ENCODE measurements at places on chromosomes 2 and 18.

DNA sequence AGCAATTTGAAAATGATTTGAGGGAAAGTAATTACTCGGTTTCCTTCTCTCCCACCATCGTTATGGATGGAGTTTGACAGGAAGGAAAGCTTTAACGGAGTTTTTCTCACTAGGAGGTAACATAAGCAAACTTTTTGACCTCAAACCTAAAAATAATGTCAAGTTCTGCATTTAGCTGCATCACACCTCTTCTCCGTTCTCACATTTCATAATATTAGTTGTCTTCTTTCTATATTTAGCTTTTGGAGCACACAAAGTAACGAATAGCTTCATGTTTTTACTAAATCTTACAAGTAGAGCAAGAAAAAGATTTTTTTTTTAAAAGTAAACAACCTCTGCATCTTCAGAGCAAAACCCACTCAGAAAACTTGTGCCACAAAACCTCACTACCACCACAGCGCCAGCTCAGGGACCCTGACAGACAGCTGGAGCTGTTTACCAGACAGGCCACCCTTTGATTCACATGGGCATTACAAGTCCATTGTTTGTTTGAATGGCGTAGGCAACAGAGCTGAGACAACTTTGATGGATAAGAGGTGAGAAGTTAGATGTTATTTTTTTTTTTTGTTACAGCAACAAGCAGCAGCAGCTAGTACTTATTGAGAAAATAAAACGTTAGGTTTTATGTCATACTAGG, 21.9 kb upstream of the ICOS start:
- DNase-seq = no peak

- no peak for DNase-seq
Observed at GRCh38 chr2:27271631-27272340, 3.4 kb upstream of the DNAJC5G start.

- DNase-seq = no peak
Observed at GRCh38 chr2:157899125-157899839, 23.2 kb upstream of the ACVR1 start.

DNA sequence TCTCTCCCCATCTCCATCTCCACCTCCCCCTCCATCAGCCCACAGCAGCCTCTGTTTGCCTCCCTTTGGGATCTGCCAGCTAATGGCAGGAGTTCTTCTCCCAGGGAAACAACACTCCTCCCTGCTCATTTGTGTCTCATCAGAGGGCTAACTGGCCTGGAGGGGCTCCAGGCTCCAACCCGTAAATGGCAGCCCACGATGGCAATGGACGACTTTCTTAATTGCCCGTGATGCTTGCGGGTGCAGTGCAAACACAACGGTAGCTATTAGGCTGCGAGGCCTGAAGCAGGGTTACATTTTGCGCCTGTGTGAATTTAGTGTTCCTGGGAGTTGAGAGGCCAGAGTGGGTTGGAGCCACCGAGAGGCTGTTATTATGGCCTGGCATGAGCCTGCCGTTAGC, 285.1 kb downstream of the TNS1 start:
- DNase-seq = no peak

GRCh38 chr18:12737243-12737902, 34.5 kb downstream of the PSMG2 start:
- DNase-seq = no peak

DNA sequence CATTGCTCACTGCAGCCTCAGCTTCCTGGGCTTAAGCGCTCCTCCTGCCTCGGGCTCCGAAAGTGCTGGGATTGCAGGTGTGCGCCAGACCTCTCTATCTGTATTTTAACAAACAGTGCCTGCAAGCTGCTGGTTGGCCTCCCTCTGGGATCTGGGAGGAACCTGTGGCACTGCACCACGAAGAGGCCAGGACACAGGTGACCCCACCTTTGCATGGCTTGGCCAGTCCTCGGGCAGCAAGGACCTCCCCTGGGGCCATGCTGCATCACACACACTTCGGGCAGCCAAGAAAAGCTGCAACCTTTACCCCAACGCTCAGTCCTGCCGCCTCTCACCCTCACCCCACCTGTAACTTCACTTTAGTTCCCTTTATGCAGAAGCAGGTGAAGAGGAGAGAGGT, 70.0 kb downstream of the PXDN start:
- no peak for DNase-seq

DNA sequence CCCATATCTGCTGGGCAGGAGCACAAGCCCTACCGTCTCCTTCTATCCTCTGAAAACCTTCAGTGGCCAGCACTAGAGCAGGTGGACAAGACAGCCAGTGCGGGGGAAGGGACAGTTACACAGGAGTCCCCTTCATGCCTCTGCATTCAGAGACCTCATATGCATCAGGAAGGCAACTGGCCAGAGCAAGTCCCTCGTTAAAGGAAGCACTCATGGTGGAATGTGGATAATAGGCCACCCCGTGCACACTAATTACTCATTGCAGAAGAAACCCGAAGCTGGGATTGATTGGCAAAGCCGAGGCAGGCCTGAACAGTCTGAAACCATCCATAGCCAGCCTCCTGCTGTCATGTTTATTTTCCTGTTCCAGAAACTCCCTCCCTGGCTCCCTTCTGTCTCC, 11.2 kb downstream of the KIAA2012 start:
- no peak for DNase-seq

DNA sequence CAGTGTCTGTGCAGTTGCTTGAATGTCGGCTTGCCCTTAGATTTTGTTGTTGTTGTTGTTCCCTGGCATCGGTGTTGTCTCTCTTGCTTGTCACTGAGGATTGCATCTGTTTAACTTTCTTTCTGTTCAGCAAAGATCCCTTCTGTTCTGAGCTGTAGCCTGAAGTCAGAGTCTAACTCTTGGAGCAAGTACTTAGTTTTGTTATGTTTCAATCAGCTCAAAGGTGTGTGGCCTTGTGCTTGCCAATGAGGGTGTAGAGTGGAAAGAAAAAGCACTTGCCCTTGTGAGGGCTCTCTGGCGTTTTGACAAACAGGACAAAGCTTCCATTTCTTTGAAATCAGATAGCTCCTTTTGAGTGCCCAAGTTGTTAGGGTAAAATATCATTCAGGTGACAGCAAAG, 757.1 kb upstream of the CDH7 start:
- no peak for DNase-seq

DNA sequence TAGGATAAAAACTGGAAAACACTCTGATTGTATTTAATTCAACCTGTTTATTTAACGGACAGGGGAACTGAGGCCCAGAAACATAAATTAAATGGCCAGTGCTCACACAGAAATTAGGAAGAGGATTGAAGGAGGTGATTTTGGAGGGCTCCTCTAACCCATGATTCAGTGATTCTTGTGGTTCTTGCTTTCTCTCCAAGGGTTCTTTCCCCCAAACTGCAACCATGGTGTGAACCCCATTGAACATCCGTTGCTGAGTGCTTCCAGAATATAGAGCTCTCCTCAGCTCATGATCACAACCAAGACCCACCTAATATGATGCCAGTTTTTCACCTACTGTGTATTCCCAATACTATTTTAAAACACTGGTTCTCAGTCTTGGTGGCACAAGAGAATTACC, 41.4 kb downstream of the BMP10 start:
- no peak for DNase-seq

DNA sequence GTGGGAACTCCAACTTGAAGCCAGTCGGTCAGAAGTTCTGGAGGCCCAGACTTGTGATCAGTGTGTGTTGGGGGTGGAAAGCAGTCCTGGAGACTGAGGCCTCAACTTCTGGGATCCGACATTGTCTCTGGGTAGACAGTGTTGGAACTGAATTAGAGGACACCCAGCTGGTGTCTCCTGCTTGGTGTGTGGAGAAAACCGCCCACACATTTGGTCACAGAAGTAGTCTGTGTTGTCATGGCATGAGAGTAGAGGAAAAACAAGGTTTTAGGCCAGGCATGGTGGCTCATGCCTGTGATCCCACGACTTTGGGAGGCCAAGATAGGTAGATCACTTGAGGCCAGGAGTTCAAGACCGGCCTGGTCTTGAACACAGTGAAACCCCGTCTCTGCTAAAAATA, 51.5 kb downstream of the PUM2 start:
- no peak for DNase-seq

GRCh38 chr2:75500633-75501032, 60.1 kb downstream of the EVA1A start:
- DNase-seq = no peak

DNA sequence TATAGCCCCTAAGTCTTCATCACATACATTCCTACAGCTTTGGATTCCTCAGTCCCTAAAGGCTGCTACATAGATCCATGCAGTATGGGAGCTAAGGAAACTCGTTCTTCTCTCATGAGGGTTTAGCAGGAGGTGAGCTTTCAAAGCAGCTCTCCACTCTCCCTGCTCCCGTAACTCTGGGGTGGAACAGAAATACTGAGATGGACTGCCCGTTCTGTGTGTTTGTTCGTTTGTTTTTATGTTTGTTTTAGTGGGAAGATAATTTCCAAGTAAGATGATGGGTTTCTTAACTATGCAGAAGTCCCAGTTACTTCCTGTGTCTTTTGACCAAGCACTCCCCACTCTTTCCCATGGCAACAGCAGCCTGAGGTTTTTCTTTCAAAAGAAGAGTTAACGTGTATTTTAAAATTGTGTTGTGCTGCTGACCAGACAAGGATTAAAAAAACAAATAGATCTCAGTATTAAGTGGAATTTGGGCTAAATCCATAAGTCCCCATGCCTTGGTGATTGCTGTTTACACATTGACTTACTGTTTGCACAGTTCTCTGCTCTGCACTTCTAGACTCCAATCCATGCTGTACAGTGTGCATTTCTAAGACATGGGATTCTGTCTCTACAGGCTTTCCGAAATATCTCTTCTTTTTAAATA, 156.4 kb upstream of the SH3BP4 start:
- no peak for DNase-seq

- no peak for DNase-seq
Observed at GRCh38 chr18:71327850-71328249, 1039.0 kb downstream of the SOCS6 start.

- peak; percentile 10 for DNase-seq
Observed at GRCh38 chr18:27428120-27428519, 243.0 kb upstream of the CHST9 start.

DNA sequence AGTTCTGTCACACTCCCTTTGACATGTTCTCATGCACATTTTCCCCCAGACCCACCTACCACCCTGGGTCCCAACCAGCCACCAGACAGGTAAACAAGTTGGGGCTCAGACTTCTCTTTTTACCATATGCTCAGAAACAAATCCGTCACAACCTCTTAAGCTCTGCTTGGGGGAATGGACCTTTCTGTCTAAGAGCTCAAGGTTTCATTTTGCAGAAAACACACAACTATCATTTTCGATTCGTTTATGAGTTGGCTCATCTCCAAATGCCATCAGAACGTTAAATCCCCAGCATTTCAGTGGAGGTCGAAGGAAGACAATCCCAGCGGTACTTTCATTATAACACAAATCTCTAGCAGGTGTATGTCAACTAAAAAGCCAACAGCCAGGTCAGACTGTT, 30.6 kb upstream of the NCK2 start:
- no peak for DNase-seq

GRCh38 chr2:203582468-203582867, 47.4 kb upstream of the RAPH1 start:
- DNase-seq = no peak

GRCh38 chr2:237571551-237571950, 5.2 kb downstream of the PRLH start:
- DNase-seq = no peak
